Renal cortical epithelial cell (primary cell): ENCODE measurements at places on chromosomes 5 and 9. TPM values are rescaled to one million over a fixed set of nuclear protein-coding genes. Genes with fewer than 3 reads are reported as not detected.

SLC1A1 gene
- total RNA-seq = 39.1 and 39.5 TPM in 2 replicates

ENTREP1 gene
- 1.0 and 2.4 TPM in 2 replicates for total RNA-seq

CEL gene
- 0.60 TPM in 1 of 2 replicates, not detected in the other for total RNA-seq

C6 gene
- total RNA-seq = 0.05 TPM in 1 of 2 replicates, not detected in the other

EPB41L4A gene
- total RNA-seq = 18.1 and 26.1 TPM in 2 replicates

HRCT1 gene
- 0.45 TPM in 1 of 2 replicates, not detected in the other for total RNA-seq

ARHGEF37 gene
- total RNA-seq = 10.2 and 10.8 TPM in 2 replicates

C7 gene
- not detected in 2 replicates for total RNA-seq

SURF6 gene
- 7.5 and 31.4 TPM in 2 replicates for total RNA-seq

LTC4S gene
- 0.80 TPM in 1 of 2 replicates, not detected in the other for total RNA-seq

SPINK1 gene
- 0.40 and 8.2 TPM in 2 replicates for total RNA-seq

ARSI gene
- total RNA-seq = 7.3 and 11.7 TPM in 2 replicates

PDLIM7 gene
- 103 and 161 TPM in 2 replicates for total RNA-seq

DAPK1 gene
- total RNA-seq = 41.0 and 263 TPM in 2 replicates

SAXO1 gene
- total RNA-seq = under 0.01 TPM in 1 of 2 replicates, not detected in the other

FXN gene
- 2.4 and 8.7 TPM in 2 replicates for total RNA-seq

KIF4B gene
- total RNA-seq = 0.05 TPM in 1 of 2 replicates, not detected in the other

OR1N2 gene
- total RNA-seq = not detected in 2 replicates

ATP10B gene
- under 0.01 and 0.10 TPM in 2 replicates for total RNA-seq

NUP188 gene
- 23.3 and 38.3 TPM in 2 replicates for total RNA-seq

PLAC8L1 gene
- not detected in 2 replicates for total RNA-seq

GMCL2 gene
- total RNA-seq = not detected in 2 replicates

SSBP2 gene
- 2.8 and 14.4 TPM in 2 replicates for total RNA-seq

CAMK2A gene
- 0.15 TPM in 1 of 2 replicates, not detected in the other for total RNA-seq

TEX48 gene
- not detected in 2 replicates for total RNA-seq

TMEFF1 gene
- total RNA-seq = 3.5 and 4.3 TPM in 2 replicates

TAF11L12 gene
- not detected in 2 replicates for total RNA-seq

DEPDC1B gene
- 5.7 and 17.9 TPM in 2 replicates for total RNA-seq

PROP1 gene
- total RNA-seq = not detected in 2 replicates

PCDHB6 gene
- total RNA-seq = 0.17 and 0.40 TPM in 2 replicates

DCAF12 gene
- 30.9 and 45.2 TPM in 2 replicates for total RNA-seq

TNFSF15 gene
- total RNA-seq = 1.3 and 7.3 TPM in 2 replicates

NR4A3 gene
- total RNA-seq = 0.15 and 0.35 TPM in 2 replicates

PCA3 gene
- 0.05 TPM in 1 of 2 replicates, not detected in the other for total RNA-seq

MLANA gene
- 0.05 TPM in 1 of 2 replicates, not detected in the other for total RNA-seq
